ENCODE measurements at places on chromosomes 2 and 18. TPM values are rescaled to one million over a fixed set of nuclear protein-coding genes. Genes with fewer than 3 reads are reported as not detected.

DNA sequence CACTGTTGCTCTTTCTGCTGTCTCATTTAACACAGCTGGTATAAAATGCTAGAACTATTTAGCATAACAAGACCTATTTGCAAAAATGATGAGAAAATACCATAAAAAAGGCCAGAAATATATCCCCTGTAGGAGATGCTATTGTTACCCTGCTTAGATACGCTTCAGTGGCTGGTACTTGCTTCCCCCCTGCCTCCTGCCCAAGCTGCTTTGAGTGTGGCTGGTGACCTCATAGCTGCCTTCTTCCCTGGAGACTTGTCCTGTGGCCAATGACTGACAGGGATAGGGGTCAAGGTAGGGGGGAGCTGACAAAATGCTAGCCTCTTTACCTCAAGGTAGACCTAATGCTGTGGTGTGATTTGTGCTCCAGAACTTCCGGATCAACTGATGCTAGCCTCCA, 150.2 kb upstream of the ZEB2 start:
- no peak for DNase-seq

CUL3 gene
- total RNA-seq: 63.9 TPM

DNA sequence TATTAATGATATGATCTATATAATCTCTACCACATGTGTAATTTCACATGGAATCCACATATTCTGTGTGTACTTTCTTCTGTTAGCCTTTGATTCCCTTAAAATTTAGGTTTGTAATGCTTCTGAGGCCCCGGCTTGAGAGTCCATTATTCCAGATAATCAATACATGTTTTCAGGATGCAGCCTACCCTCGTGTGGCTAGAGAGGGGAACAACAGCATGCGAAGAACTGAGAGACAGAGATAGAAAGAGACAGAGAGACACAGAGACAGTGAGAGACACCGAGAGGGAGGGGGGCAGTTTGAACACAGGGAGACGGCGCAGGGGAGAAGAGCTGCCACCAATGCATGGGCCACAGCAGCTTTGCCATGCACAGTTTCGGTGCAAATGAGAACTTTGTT, 185.4 kb downstream of the SNTG2 start:
- no peak for DNase-seq

DNA sequence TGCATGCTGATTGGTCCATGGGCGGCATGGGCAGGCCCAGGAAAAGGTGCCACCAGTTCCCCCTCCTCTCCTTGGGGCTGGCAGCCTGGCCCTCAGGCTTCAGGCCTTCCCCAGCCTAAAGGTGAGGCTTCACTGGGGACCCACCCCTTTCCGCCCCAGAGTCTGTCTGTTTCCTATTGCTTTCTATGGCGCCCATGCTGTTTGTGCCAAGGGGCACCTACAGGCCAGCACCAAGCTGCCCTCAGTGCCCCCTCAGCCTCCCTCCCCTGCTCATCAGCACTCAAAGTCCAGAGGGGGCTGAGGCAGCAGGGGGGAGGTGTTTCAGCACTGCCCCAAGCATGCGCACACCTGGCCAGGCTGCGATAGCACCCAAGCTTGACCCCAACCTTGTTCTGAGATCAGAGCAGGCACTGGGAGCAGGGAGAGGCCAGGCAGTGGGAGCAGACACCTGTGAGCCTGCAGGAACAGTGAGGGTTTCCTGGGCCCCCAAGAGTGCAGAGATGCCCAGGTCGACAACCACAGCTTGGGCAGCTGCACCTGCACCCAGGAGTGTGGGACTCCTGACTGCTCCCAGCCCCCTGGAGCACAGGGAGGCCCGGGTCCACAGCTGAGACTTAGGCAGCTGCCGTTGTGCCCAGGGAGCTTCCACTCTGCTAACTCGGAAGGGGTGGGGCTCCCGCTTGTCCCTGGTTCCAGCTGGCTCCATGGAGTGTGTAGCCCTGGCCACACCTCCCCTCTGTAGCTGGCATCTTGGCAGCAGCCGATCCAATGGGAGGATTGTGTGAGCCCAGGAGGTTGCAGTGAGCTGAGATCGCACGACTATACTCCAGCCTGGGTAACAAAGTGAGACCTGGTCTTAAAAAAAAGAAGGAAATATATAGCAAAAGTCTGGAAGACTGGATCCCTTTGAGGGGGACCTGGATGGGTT, 69.1 kb downstream of the NCAPH start:
- DNase-seq: no peak

- DNase-seq: peak; percentile 43
Measured at GRCh38 chr2:135803278-135803677, 33.7 kb downstream of the LCT start.

MTX2 gene
- 42.5 TPM for total RNA-seq

TTR gene
- total RNA-seq: 3,184 TPM

DNA sequence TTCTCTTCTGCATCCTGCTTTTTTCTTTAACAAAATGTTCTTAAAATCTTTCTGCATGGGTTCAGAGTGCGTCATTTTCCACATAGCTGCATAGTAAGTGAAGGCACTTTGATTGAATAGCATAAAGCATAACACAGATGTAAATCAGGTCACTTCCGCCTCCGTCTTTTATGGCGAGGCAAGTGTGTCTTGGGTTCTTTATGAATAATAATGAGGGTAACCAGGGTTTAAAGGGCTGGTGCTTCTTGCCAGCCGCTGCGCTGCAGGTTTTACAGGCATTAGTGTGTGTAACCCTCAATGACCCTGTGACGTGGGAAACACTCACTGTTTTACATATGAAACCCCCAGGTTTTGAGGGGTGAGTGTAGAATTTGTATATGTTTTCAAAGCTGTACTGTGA, 164.2 kb downstream of the MYT1L start:
- DNase-seq: no peak

- DNase-seq: no peak
Measured at GRCh38 chr2:162416446-162416845, 72.5 kb downstream of the GCA start.

SLC38A11 gene
- total RNA-seq: 5.1 TPM

DNA sequence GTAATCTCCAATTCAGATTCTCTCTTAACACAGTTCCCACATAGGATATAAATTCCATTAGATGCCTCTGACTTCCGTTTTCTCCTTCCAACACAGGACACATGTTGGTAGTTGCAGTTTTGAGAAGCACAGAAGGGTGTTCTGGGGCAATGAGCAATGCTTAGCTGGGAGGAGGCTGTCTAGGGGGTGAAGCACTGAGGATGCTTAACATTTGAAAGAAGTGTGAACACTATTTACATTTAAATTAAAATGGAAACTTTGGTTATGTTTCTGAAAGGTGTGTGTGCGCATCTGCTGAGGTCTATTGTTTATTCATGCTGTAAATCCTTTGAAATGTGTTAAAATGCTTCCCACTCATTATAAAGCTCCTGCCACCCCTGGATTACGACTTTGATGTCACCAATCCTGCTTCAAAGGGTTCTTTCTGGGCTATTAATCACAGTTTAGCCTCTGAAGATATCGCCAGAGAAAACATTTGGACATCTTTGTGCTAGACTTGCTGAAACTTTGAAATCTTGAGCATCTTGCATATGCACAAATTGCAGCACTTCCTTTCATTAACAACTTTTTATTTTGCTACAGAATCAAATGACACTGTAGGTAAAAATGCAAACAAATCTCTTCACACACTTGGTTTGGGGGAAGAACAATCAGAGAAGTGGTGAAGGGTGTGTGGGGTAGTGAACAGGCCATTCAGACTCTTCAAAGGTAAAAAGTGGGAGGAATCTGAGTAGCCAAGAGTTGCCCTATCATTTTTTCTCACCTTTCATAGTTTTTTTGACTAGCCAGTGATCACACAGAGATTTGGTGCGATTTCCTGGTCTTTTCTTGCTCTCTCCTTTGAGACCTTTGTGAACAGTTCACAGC, 258.4 kb downstream of the MYO3B start:
- DNase-seq: no peak

DNA sequence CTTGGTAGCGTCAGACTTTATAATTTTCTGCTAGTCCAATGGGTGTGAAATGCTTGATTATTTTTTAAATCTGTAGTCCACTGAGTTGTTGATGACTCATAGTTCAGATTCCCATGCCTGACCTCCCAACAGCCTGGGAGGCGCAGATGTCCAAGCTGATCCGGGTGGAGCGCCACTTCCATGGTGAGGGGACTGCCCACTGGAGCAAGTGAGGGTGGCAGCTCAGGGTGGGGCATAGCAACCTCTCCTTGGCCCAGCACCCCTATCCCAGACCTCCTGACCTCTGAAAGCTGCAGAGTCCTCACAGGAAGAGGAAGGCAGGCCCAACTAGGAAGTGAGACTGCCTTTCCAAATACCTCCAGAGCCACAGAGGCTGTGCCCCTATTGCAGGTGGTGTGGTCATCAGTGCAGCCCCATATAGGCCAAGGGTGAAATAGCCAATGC, 4.4 kb downstream of the MAL start:
- no peak for DNase-seq

DNA sequence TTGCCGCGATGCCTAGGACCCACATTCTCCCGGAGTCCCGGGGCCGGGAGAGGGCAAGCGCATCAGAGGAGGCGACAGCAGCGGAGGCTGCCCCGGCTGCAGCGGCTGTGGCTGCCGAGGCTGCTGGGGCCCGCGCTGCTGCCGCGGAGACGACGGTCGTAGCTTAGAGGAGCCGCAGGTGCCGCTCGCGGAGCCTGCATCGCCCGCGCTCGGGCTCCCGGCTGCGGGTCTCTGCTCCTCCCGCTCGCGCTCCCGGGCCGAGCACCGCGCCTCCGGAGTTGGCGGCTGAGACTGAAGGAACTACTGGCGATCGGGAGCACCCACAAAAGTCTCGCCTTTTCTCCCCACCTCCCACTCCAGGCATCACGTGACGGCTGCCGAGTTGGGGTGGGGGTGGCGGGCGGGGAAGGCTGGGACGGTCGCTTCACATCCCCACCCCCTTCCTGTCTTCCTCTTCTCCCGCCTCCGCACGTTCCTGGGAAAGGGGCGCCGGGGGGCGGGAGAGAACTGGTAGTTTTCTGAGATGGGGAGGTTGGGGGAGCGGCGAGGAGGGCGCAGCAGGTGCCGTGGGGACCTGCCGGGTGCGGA, at the start of gene LYPD1:
TSS of gene LYPD1 (minus strand) at position 298 of the 588 bp plus-strand sequence. CDS start at position 25, 273 bp downstream.
- peak; percentile 55 for DNase-seq

DNA sequence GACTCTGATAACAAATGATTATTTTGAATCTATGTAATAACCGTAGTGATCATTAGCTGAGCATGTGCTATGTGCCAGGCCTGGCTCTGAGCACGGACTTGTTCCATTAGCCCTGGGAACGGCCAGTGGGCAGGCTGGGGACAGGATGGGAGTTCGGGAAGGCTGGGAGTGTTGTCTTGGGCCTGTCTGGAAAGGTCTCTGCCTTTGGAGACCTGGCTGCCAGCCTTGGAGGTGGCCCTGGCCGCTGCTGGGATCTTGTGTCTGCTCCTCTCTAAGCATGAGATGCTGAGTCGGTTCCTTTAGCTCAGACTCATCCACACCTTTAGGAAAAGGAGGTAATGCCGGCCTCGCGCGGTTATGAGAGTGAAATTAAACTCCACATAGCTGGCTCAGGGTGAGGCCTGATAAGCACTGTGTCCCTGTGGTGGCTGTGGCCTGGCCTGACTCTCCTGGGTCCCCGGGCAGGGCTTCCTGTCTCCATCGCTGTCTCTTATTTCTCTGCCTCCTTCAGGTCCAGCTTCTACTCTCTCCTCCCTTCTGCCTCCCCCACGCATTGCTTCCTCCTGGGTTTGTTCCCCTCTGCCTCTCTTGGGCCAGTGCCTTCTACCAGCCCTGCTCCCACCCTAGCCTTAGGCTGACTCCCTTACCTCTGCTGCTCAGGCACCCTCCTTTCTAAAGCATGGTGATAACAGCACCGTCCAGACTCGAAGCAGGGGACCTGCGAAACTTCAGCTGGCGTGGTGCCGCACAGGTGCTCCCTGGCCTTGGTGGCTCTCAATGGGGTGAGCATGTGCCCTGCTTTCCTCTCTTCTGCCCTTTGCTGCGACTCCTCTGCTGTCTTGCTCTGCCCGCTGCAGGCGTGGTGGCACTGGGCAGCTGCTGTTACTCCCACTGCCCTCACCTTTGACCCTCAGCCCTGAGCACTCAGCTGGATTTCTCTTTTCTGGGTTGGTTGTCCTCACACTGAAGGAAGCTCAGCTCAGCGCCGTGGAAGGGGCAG, 41.8 kb downstream of the NCK2 start:
- DNase-seq: no peak

DNA sequence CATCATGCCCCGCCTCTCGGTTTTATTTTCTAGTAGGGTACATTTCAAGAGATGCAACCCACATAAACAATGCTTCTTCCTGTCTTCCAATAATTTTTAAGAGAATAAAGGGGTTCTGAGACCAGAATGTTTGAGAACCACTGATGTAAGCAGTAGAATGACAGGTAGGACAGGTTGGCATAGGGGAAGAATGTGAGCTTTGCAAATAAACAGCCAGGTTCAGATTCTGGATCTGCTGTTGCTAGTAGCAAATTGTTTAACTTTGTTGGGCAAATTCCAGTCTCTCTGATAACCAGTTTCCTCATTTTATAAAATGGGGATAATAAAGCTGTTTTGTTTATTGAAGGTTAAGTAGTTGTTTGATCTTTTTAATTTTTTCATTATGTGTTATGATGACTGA, 32.8 kb downstream of the SOCS6 start:
- no peak for DNase-seq

DNA sequence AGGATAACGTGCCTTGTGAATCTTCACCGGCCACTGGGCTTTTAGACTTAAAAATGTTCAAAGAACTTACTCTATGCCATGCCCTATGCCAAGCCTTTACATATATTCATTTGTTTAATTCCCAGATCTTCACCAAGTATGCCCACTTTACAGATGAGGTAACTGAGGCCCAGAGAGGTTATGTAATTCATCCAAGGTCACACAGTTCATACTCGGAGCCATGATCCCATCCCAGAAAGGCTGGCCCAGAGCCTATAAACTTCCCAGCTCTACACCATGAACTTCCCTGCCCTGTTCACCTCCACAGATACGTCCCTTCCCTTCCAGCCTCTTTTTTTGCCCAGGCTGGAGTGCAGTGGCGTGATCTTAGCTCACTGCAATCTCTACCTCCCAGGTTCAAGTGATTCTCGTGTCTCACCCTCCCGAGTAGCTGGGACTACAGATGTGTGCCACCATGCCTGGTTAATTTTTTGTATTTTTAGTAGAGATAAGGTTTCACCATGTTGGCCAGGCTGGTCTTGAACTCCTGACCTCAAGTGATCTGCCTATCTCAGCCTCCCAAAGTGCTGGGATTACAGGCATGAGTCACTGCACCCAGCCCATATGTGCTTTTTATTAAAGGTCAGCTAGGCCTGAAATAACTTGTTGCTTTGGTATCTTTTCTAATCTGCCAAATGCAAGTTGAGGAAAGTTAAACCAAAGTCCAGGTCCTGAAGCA, 44.1 kb downstream of the MTHFD2 start:
- no peak for DNase-seq
